ENCODE measurements at places on chromosomes 1 and 21.
A peak's percentile ranks its signal among the peaks of the same experiment; 100 is the strongest.

DNA sequence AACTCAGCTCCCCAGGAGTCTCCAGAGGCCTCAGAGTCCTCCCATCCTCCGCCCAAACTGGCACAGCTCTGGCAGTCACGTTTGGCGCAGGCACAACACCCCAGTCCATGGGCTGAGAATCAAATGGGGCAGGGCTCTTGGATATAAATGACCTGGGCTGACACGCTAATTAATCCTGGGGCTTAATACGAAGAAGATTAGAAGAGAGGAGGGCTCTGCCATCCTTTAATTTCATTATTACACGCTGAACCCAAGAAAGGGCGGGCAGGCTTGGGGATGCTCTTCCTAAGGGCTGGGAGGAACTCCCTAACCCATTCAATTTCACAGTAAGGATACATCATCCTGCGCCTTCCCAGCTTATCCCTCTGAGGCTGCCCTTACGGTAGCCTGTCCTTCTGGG lies 2.4 kb downstream of the GRIK3 start:
- DNase-seq = no peak

- DNase-seq = no peak
These were observed 764.4 kb downstream of the ADGRL2 start for GRCh38 chr1:82565146-82565545.

DNA sequence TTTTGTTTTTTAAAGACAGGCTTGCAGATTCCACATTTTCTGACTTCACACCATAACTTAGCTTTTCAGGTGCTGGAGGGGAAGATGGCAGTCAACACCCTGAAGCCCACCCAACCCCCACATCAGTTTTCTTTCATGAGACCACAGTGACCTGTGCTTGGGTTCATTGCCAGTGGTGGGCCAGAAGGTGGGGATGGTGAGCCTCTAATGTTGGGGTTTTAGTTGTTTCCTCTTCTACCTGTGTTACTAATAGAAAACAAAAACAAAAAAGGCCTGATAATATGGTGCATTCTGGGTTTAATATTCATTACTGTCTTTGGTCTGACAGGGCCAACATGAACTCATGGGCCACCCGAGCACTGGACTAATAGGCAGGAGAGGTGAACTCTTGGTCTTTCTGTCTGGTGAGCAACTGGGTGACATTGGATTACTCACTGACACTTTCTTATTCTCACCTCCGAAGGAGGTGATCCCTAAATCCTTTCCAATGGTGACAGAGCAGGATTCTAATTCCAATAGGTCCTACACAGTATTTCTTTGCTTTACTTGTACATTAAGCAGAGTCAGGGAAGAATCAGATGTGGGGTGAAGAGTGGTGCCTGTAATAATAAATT lies 132.8 kb downstream of the CLIC6 start:
- DNase-seq = peak; percentile 8

GRCh38 chr1:205645519-205645918 lies 13.7 kb upstream of the ELK4 start:
- no peak for DNase-seq

DNA sequence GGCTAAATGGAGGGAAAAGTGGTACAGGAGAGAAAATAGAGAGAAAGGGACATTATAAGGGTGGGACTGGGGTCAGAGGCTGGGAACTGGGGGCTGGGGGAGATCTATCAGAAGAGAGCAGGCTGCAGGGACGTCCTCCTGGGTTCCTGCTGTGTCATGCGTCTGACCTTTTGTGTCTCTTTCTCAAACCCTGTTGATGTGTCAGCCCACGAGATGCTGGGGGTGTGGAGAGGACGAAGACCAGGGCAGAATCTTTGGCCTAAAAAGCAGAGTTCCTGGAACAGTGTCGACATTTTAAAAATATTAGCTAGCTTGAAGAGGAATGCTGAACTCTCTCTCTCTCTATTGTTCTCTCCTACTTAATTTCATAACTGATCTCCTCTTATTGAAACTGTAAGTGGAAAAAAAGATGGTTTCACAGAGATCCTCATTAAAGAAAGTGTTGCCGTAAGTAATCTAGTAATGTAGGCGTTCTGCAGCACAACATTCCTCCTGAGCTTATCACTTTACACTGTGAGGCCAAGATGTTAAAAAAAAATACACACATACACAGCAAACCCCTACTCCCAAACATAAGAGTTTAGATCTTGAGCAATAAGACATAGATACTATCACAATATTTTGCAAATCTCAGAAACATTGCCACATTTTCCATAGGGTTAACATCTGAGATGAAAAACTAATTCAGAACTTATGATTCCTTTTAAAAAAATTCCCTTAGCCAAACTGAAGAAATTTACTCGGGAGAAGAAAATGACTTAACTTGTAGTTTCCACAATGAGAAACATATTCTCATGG lies 52.6 kb downstream of the RUNX1 start:
- no peak for DNase-seq

DNA sequence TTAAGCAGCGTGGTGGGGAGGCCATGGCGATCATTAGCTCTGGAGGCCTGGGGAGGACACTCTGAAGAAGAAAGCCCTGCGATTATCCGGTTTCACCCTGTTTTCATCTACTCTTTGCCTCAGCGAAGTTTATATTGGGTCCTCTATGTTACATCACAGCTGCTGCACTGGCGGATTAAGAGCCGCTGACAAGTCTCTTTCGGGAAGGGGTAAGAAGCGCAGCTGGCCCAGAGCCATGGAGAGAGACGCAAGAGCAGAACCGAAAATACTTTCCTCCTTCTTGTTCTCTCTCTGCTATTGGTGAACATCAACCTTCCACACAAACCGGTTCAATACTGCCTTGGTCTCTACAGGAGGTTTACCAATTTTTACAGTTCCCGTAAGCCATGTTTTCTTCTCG lies 291.5 kb downstream of the FAM72C start:
- no peak for DNase-seq

DNA sequence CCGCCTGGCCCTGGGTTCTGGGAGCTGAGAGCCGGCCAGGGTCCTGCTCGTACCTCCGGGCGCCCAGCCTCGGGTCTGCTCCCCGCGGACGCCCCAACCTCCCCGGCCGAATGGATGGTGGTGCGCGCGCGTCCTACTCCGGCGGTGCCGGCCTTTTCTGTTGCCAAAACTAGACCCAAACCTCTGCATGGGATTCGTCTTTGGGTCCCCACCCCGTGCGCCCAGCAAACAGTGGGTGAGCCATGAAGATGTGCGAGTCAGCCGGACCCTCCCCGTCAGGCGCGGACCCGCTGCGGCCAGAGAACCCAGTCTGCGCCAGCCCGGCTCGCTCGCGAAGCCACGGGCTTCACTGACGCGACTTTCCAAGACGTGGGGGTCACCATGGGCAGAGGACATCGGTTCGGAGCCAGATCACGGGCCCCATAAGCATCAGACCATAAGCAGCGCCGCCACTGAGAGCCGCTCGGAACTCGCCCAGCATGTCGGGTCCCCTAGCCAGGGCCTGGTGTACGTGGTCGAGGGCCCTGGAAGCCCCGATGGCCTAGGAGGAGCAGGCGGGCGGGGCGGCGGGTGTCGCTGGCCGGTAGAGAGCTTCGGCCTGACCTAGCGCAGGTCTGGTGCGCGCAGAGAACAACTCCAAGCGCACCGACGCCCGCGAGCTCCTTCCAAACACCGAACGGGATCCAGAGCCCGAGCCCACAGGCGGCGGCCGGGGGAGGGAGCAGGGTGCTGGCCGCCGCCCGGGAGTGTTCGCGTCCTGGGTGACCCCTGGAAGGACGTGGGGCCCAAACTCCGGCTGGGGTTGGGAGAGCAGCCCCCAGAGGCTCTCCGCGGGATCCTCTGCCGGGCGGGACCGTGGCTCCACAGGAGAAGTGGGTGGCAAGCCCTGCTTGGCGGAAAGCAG lies 1.0 kb upstream of the TP73 start:
- DNase-seq = no peak

GRCh38 chr1:83900524-83900923 lies 98.4 kb downstream of the TTLL7 start:
- no peak for DNase-seq

DNA sequence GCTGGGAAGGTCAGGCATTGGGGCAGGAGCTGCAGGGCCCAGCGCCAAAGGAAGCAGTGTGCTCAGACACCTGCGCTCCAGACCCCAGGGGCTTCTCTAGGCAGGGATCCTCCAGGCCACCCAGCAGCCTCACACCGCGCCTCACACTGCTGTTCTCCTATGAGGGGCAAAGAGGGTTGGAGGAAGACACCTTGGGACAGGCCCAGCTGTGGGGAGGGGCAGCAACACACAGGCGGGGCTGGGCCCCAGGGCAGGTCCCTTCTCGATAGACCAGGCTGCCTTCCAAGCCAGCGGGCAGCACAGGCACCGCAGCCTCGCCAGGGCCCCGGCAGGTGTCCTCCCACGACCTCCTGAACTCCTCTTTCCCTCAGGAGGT lies 20.7 kb upstream of the PRSS38 start:
- DNase-seq = no peak

- DNase-seq = no peak
These were observed 56.0 kb downstream of the TBCE start for GRCh38 chr1:235423214-235423652.

- DNase-seq = no peak
These were observed 49.4 kb upstream of the A3GALT2 start for GRCh38 chr1:33370301-33370700.

DNA sequence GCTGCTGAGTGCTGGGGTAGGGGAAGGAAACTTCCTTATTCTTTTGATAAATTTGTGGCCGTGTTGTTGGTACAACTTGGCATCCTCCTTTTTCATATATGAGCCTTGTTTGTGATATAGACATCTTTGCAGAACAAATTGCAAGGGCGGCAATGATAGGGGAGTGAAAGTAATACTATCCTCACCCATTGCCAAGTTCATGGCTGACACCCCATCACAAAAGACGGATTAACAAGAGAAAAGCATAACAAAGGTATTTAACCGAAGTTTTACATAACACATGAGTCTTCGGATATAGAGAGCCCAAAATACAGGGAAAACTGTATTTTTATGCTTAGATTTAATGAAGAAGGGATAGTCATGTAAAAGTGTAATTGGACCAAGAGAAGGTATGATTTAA lies 86.3 kb upstream of the TMPRSS2 start:
- no peak for DNase-seq

GRCh38 chr1:154427173-154428139 lies 22.3 kb downstream of the IL6R start:
- no peak for DNase-seq

- no peak for DNase-seq
These were observed 86.4 kb downstream of the PLXNA2 start for GRCh38 chr1:208157769-208158168.

DNA sequence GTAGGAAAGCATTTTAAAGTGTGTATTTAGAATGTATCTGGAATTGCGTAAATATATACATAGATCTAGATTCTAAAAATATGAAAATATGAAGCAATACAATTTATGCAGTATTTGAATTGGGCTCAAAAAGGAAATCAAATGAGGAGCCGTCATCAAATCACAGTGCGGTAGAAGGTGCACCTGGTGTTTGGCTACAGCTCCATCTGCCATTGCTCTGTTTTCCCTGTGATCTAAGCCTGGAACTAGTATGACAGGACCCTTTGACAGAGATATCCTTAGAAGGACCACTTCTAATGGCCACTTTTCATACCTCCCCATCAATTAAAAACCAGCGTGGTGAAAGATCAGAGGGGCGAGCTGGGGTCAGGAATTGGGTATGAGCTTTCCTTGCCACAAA lies 202.6 kb downstream of the NFIA start:
- no peak for DNase-seq

DNA sequence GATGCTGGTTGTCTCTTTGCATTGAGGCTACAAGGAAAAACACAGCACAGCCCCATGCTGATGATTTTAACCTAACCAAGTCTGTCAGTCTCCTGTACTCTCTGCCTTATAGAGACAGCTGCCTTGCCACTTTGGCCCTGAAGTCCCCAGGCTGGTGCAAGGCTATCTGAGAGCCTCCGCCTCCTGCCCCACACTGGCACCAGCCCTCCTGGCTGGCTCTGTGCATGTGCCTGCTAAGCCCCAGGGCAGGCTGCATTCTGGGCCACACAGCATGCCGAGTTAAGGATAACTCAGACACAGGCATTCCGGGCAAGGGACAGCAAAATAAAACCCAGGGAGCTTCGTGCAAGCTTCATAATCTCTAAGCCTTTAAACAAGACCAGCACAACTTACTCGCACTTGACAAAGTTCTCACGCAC lies 910 bp downstream of the RUNX1 start:
- DNase-seq = no peak

- no peak for DNase-seq
These were observed 32.5 kb upstream of the TRAPPC10 start for GRCh38 chr21:43979654-43980053.

- no peak for DNase-seq
These were observed 190.0 kb upstream of the VAMP3 start for GRCh38 chr1:7580923-7581753.

DNA sequence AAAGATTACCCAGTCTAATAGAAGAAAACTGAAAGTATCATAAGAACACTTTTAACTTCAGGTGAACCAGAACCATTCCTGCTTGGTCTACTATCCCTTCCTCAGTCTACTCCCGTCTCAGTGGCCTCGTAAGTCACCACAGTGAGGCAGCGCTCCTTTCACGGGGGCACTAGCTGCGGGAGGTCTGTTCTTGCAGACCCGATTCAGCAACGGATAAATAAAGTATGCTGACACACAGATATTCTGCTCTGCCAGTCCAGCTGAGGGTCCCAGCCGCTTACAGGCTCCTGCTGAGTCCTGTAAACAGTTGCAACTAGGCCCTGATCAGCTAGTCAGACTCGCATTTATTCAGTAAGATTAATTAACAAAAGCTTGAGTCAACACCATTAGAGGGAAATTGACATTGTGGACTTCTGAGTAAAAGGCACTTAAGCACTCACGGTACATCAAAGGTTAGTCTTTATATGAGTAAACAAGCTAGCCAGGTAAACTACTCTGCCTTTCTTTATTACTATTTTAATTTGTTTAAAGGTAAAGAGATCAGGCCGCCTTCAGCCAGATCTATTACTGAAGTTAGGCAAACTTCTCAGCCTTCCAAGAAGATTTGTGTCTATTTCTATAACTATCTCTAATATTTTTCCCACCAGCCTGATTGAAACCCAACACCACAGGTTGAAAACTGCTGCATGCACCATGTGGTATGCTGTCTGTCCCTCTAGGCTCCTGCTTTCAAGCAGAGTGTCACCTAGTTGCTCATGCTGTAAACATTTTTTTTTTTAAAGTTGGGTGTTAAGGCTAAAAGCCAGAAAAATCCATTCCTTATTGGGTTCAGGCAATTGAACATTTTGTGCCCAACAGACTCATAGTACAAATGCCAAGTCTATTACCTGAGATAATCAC lies 87.7 kb downstream of the INTS7 start:
- DNase-seq = peak; percentile 92

- DNase-seq = no peak
These were observed 546 bp upstream of the ZNF695 start for GRCh38 chr1:247008406-247008799.

DNA sequence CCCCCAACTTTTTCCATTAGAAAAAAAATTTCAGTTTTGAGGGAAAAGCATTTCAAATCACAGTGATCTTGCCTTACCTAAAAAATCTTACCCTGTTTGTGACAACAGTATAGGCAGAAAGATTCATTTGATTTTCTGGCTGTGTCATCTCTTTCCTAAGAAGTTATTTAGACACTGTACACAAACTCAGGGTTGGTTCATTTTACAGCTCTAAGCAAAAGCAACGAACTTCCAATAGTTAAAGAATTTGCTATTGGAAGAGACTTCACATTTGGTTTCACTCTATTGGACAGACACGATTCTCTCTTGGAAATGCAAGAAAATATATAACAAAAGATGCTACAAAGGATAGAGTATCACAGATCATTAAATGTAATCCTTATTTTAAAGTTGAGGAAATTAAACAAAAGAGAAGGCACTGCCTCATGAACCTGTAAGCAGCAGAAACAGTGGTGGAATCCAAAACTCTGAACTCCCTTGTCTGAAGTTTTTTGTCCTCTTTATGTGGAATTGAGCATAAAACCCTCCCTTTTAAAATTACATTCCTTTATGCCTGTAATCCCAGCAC lies 20.8 kb downstream of the EYA3 start:
- no peak for DNase-seq

- no peak for DNase-seq
These were observed 574.1 kb downstream of the LMO4 start for GRCh38 chr1:87902830-87903229.
